ENCODE measurements at places on chromosomes 5 and 9.

DNA sequence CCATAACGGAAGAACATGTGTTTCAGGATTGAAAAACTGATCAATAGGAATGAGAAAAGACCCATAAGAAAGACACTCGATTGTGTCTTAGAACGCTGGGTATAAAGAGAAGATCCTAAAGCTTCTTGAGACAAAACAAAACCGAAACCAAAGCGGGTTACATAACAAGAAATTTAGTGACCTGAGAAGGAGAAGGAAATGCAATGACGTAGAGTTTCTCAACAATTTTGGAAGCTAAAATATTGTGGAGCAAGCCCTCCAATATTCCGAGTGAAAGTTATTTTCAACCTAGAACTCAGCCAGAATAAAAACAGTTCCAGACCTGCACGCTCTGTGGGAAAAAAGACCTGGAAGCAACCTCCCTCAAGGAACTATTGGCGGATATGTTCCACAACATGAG is 81.9 kb upstream of the FREM1 start:
- no peak for DNase-seq

GRCh38 chr5:137446615-137447014 is 52.5 kb downstream of the SPOCK1 start:
- no peak for DNase-seq

DNA sequence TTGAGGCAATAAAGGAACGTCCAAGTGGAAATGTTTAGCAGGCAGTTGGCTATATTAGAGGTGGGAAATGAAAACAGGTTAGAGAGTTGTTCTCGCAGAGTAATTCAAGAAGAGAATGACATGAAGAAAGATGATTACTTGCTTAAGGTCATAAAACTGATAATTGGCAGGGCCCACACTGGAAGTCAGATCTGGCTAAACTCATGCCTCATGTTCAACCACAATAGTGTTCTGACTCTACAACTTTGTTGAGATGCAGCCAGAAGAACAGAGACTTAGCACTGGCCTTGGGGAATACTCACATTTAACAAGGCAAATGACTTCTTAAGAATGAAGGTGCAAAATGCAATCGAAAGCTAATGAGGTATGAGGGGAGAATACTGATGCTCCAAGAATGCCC is 27.2 kb upstream of the TNFSF8 start:
- DNase-seq, result peak; percentile 31

- DNase-seq, result no peak
Observed at GRCh38 chr9:77375956-77376532, 198.7 kb downstream of the VPS13A start.

DNA sequence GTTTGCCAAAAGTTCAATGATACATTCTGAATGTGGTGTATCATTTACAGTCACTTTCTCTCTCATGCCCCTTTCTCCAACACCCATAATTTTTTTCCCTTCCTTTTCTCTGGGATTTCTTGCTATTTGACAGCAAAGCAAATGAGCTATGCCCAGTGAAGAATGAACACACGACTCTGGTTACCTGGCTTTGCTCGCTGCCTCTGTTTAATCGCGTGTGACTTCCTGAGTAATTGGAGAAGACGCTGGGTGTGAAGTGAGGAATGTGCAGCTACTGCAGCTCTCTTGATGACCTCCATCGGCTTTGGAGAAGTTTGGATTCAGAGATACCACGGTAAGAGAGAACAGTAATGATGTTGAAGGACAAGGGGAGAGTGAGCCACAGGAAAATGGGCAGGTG is 651.8 kb downstream of the KIF4B start:
- no peak for DNase-seq

GRCh38 chr5:65925601-65926275 is 637 bp upstream of the ERBIN start:
- DNase-seq, result peak; percentile 81

DNA sequence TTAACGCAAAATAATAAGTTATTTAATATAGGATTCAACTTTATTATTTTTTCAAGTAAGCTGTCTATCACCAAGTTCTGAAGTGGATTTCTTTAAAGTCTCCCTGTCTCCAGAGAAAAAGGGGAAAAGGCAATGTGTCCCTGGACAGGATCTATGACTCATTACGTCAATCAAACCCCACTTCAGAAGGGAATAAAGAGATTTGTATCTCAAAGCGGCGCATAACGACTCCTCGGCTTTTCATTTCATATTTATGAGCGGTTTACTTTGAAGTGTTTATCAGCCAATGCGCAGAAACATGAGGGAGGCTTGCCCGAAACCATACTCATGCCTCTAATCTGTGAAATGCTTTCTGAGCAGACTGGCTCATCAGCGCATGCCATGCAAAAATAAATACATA is 938.6 kb upstream of the WWC1 start:
- DNase-seq, result no peak

GRCh38 chr5:4007001-4007400 is 411.4 kb downstream of the IRX1 start:
- no peak for DNase-seq

- DNase-seq, result no peak
Observed at GRCh38 chr9:15873573-15874177, 320.8 kb downstream of the CCDC171 start.

DNA sequence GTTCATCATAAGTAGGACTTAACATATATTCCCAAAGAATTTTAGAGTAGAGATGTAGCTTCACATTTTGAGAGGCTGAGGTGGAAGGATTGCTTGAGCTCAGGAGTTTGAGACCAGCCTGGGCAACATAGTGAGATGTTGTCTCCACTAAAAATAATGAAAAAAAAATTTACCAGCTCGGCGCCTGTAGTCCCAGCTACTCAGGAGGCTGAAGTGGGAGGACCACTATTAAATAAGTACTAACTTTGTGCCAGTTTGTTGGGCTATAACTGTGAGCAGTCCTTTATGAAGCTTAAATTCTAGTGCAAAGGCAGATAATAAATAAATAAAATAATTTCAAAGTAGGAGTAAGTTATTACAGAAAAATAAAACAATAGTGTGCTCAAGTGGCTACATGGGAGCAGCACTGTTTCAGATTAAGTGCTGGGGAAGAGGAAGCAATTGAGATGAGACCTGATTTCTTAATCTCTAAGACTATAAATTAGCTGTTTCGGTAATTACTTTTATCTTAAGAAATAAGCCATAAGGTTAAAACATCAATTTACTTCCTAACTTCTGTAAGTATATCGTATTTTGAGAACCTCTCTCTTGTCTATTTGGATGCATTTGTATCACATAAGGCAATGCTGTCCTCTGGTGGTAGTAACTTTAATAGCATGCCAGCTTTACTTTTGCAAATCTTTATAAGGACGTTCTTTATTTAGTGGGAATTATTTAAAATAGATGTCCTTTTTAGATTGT is 98.9 kb downstream of the CSNK1G3 start:
- DNase-seq, result no peak

GRCh38 chr9:2291980-2292704 is 277.0 kb downstream of the SMARCA2 start:
- no peak for DNase-seq

- DNase-seq, result no peak
Observed at GRCh38 chr9:11149065-11149464, 536.3 kb upstream of the PTPRD start.

DNA sequence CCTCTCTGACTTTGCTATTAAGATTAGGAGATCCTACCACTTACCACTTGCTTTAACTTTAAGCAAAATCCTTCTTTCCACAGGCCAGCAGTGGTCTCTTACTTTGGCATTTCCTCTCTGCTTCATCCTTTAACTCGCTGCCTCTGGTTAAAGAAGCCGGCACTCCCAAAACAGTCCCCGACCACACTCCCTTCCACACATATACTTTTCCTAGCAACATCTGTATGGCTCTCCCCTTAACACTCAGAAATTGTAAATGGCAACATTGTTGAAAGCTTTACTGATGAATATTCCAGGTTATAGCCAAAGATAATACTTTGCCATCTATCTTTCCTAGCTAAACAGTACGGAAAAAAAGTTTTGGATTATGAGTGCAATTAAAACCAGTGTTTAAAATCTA is 133.2 kb downstream of the MCTP1 start:
- no peak for DNase-seq

All from activated CD4-positive, alpha-beta memory T cell treated with anti-CD3 and anti-CD28 coated beads for 36 hours (primary cell).